ENCODE measurements at places on chromosomes 3 and 15. TPM values are rescaled to one million over a fixed set of nuclear protein-coding genes. Genes with fewer than 3 reads are reported as not detected.

The GOLGA6B gene
- total RNA-seq: not detected

The GTPBP8 gene
- 19.8 TPM for total RNA-seq

The ACP3 gene
- total RNA-seq: 56.6 TPM

The GP9 gene
- not detected for total RNA-seq

The SCAP gene
- total RNA-seq: 49.8 TPM

GRCh38 chr3:69411346-69411745, 25.5 kb upstream of the FRMD4B start:
- H3K4me1 ChIP-seq: no peaks in the 10 kb centered on the region
- no peaks in the 10 kb centered on the region for H3K36me3 ChIP-seq
- no peak for DNase-seq
- H3K27ac ChIP-seq: no peak overlapping the region

DNA sequence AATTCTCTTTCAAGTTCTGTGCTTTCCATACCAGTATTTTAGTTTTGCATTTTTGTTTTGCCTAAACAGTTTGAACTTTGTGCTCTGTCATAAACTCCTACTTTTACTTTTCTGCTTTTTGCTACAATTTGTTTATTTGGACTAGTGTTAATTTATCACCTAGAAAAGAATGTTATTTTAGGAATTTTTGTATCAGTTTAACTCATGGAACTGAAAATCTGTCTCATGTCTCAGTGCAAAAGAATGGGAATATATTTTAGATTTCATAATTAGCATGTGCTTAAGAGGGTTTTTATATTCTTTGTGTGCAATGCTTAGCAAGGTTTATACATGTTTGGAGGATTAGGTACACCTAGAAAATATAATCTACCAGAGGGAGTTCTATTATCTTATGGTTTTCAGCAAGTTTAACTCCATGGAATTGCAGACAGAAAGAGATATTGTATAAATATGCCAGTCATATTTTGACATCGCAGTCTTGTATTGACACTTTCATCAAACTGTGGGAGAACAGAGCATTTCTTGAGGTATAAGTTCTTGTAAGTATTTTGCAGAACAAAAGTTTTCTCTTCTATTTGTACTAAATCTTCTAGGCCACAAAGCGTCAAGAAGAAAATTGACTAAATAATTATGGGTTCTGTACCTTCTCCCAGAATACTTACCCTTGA, 409.9 kb downstream of the RBMS3 start:
- H3K27me3 ChIP-seq: no peaks in the 10 kb centered on the region
- no peak for DNase-seq
- no peaks in the 10 kb centered on the region for H3K36me3 ChIP-seq
- H3K4me1 ChIP-seq: no peaks in the 10 kb centered on the region
- no peak overlapping the region for H3K27ac ChIP-seq
- H3K4me3 ChIP-seq: no peak overlapping the region

DNA sequence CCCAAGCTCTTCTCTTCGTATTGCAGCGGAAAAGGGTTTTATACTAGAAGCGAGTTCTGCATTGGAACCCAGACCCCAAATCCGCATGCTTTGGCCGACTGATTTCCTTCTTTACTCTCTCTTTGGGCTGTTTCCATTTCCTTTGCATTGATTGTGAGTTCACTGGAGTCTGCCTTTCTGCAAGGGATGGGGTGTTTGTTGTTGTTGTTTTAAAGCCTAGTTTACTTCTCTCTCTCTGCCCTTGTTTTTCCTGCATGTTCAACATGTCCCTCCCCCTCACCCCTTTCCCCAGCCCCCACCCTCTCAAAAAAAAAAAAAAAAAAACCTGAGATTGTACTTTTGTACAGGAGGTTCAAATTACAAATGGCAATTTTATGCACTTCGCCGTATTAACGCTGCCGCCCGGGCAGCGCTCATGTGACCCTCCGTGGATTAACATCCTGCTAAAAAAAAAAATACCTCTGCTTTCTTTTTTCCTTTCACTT, 2.2 kb downstream of the NR2F2 start:
- peaks cover 35% of the 10 kb centered on the region for H3K36me3 ChIP-seq
- peaks cover 16% of the 10 kb centered on the region for H3K4me1 ChIP-seq
- peak overlapping the region; percentile 80 for H3K4me3 ChIP-seq

- H3K36me3 ChIP-seq: no peaks in the 10 kb centered on the region
- peak overlapping the region; percentile 23 for H3K27ac ChIP-seq
- H3K4me1 ChIP-seq: peaks cover 24% of the 10 kb centered on the region
- no peaks in the 10 kb centered on the region for H3K27me3 ChIP-seq
- H3K4me3 ChIP-seq: no peak overlapping the region
Measured at GRCh38 chr3:119352034-119352609, 57.9 kb downstream of the ARHGAP31 start.

DNA sequence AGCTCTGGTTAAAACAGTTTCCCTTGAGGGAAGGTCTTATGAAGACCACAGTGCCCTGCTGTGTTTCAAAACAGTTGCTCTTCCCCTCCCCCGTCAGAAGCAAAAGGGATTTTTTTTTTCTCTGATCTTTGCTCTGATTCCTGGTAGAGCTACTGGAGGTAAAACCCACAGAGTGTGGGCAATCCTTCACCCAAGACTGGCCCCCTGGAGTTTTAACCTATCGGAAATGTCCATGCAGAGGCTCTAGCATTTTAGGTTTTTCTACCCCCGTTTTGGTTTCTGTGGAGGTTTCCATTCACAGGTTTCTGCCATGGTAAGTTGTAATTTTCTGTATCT, 27.7 kb downstream of the GRM2 start:
- no peaks in the 10 kb centered on the region for H3K27me3 ChIP-seq
- H3K4me3 ChIP-seq: no peak overlapping the region
- no peak for DNase-seq
- no peaks in the 10 kb centered on the region for H3K4me1 ChIP-seq
- H3K27ac ChIP-seq: no peak overlapping the region
- no peaks in the 10 kb centered on the region for H3K36me3 ChIP-seq
